NCI-H1092 (cell line): ENCODE measurements at places on chromosomes 7 and 10.

DNA sequence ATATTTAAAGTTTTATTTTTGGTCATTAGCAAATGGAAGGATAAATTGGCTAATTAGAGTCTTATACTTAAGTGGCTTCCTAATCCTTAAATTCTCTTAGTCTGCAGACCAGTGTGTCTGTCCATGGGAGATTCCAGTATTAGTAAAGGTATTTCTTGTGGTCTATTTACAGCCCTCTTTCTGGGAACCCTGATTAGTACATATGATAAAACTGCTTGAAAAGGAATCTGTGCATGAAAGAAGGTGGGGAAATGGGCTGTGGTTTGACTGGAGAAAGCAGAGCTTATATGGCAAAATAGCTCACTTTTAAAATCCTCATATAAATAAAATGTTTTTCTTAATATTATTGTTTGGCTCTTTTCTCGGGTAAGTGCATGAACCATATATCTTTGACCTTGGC, 124.5 kb upstream of the RHOBTB1 start:
- no peak for DNase-seq

GRCh38 chr10:66680886-66681285, 244.9 kb upstream of the LRRTM3 start:
- no peak for DNase-seq

- no peak for DNase-seq
Observed at GRCh38 chr7:33639552-33640197, 265.7 kb upstream of the BMPER start.

- DNase-seq: no peak
Observed at GRCh38 chr10:30438021-30438850, 4.3 kb downstream of the MAP3K8 start.

- peak; percentile 74 for DNase-seq
Observed at GRCh38 chr7:105655500-105656380, 74.4 kb upstream of the EFCAB10 start.

- DNase-seq: no peak
Observed at GRCh38 chr10:121648059-121648458, 49.8 kb upstream of the FGFR2 start.

- no peak for DNase-seq
Observed at GRCh38 chr10:75739414-75740143, 308.2 kb downstream of the LRMDA start.

DNA sequence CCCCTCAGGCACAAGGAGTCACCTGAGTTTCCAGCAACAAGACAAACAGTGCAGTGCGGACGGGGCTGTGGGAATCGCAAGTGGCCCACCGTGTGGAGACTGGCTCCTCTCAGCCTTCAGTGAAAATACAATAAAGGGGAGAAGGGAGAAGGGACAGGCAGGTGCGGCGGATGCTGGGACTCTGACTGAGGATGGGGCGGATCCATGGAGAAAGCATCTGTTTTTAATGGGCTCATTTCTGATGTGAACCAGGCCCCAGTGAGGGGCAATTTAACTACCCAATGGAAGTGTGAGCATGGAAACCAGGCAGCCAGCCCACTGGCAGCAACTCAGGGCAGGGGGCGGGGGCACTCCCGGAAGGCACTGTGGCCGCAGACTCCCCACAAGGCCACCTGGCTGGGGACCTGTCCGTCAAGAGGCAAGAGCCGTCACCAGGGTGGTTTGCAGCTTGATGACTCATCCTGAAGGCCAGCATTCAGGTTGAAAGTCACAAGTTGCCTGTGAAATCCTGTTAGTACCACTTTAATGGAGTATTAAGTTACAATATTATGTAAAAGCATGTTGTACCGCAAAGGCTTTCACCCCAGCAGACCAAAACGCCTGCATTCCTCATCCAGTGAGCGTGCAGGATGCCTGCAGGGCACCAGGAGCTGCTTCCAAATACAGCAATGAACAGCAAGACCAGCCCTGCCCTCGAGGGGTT, 476.4 kb downstream of the PTPRN2 start:
- DNase-seq: no peak

GRCh38 chr7:132836746-132837145, 245.1 kb downstream of the CHCHD3 start:
- no peak for DNase-seq

- DNase-seq: no peak
Observed at GRCh38 chr10:46558392-46559185, 2.1 kb upstream of the GPRIN2 start.

DNA sequence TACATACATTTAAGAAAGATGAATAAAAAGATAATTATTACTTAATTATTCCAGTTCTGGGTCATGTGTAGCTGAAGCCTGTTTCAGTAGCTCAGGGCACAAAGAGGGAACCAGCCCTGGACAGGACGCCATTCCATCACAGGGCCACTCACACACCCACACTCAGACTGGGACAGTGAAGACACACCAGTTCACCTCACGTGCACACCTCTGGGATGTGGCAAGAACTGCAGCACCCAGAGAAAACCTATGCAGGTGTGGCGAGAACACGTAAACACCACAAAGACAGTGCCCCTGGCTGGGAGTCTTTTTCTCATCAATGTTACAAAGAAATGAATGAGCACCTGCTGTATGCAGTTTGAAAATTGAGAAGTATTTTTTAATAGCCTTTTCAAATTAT, 1.6 kb upstream of the IDI1 start:
- no peak for DNase-seq

DNA sequence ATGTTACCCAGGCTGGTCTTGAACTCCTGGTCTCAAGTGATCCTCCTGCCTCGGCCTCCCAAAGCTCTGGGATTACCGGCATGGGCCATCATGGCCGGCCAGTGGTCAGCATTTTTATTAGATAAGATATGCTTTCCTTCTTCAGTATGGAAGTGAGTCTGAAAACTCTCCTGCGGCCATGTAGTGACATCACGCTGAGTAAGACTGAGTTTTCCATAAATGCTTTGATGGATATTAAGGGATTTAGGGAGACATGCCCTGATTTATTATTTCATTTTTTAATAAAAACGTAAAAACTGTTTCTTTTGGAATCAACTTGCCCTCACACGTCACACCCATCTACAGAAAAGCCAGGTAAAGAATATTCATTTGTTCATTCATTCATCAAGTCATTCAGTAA, 48.4 kb downstream of the DYNC1I1 start:
- no peak for DNase-seq

GRCh38 chr10:109412353-109412752, 511.0 kb downstream of the XPNPEP1 start:
- DNase-seq: no peak

DNA sequence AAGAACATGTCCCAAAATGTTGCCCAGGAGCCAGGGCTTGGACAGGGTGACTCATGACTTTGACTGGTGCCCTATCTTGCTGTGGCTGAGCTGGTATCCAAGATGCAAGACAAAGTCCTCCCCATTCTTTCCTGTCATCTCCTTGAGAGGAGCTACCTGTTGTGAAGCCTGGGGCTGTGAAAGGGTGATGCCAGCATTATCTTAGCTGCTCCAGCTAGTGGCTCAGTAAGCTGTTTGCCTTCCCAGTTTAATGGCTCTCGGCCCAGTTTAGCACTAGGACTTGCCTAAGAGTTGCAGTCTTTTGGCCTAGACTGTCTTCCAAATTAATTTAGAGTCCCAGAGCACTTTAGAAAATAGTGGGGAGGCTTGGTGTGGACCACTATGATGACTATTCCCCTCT, 424.3 kb upstream of the NRG3 start:
- DNase-seq: no peak

GRCh38 chr7:19011212-19011611, 106.2 kb downstream of the TWIST1 start:
- no peak for DNase-seq

- peak; percentile 82 for DNase-seq
Observed at GRCh38 chr7:8217200-8218068, 44.5 kb downstream of the ICA1 start.

DNA sequence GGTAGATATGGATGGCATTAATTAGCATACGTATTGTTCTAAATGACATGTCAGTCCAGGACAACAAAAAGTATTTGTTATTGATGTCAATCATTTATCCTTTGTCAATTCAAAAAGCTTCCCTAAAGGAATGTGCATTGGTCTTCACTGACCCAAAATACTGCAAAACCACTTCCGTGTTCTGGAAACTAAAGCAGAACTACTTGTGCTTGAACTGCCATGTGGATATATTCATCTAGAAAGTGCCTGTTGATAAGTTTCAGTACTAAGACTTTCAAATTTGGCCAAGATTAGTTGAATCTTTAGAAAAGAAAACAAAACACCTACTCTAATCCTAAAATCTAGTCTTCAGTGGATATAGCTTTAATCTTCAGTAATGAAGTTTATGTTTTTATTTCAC, 242.1 kb upstream of the PPP1R3A start:
- no peak for DNase-seq

DNA sequence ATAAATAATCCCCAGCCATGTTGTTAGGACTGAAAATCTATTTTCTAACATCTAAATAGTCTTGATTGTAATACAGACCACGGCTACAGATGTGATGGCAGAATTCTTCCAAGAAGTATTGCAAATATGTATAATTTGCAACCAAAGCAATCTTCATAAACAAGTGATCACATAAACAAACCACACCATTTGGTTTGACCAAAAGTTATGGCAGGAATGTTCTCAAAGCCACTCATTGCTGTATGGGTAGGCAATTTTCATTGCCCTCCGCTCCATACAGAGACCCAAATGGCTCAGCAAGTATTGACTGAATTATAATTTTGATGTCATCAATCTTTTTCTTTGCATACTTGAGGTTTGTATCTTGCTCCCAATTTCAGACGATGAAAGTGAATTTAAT, 19.0 kb upstream of the RHOBTB1 start:
- no peak for DNase-seq

- no peak for DNase-seq
Observed at GRCh38 chr7:110857106-110857505, 233.8 kb upstream of the LRRN3 start.

GRCh38 chr7:42237811-42238541, 967 bp upstream of the GLI3 start:
- DNase-seq: no peak

DNA sequence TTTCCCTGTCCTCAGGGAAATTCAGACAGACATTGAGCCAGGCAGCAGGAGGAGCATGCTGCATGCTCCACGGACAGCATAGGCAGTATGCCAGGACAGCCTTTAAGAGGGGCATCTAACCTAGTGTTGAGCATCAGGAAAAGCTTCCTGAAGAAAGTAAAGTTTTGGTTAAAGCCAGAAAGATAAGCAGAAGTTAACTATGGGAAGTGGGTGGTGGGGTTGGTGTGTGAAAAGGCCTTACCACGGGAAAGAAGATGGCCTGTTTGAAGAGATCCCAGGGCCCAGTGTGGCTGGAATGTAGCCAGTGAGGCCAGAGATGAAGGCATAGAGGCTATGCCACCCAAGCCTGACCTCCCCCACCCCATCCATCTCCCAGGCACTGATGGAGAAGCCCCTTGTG, 102.4 kb upstream of the PLXNA4 start:
- DNase-seq: no peak

DNA sequence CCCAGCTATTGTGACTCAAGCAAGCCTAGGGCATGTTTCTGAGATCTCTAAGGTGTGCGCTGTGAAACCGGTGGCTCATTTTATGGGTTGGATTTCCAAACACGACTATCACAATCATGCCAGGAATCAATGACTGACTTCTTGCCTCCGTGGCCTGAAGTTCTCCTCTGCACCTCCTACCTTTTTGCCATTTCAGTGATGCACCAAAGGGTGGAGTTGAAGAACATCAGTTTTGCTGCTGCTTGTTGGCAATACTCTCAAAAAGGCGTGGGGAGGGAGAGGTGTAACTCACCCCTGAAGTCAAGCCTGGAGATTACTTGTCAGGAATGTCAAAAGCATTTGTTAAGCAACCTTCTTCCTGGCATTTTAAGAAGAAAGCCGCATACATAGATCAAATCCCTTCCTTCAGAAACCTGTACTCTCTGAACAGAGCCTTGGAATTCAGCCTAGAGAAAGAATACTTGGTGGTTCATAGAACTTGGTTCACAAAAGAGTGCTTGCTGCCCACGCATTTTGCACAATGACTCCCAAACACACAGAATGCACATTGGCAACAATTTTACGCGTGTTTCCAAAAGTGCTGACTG, 41.0 kb downstream of the KIAA1217 start:
- DNase-seq: no peak

- DNase-seq: no peak
Observed at GRCh38 chr7:12907774-12908173, 220.3 kb downstream of the ARL4A start.

GRCh38 chr7:19705663-19706062, 3.2 kb downstream of the POLR1F start:
- no peak for DNase-seq

DNA sequence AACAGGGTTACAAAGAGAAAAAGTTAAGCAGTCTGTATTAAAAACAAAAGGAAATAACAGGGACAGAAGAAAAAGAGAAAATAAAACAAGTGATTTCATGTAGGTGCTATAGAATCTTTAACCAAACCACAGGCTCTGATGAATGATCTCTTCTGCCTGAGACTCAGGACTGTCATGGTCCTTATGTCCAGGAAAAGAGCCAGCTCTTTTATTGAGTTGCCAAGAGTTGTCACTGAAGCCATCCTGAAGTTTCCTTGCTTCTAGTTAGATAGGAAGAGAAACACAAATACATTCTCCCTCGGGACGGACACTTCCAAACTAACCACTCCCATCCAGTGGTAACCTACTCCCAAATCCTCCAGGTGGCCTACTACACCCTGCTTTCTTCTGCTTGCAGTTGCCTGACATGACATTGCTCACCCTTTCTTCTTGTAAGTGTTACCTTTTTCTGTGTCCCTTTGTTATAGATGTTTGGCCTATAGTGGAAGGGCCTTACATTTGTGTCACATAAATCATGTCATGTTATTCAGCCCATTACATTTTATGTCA, 346.7 kb downstream of the NRG3 start:
- DNase-seq: no peak

GRCh38 chr10:22690158-22690557, 24.2 kb downstream of the PIP4K2A start:
- no peak for DNase-seq

DNA sequence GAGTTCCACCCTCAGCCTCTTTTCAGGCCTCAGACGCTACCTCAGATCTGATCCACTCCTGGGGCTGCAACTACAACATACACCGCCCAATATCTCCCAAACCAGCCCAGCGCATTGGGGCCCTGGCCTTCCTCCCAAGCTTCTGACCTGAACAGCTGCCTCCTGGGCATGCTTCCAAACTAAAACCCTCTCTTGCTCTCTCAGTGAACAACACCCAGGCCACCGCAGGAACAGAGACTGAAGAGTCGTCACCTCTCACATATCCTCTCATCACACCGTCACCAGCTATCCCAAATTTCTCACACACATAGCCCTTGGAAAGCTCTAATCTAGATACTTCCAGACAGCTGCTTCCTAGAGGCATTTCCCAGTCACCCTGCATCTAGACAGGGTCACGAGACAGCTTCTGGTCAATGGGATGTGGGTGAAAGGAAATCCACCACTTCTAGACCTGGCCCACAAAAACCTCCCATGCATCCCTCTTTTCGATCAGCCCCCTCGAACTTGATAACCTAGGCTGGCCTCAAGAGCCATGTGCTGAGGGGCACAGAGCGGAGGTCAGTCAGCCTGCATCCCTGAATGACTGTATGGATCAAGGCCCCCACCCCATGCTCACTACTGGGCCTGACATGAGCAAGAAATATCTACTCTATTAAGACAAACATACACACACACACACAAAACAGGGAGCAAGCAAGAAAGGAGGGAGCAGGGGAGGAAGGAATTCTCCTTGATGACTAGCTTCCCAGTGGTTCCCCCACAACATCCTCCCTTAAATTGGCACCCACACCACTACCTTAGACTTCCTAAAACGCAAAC, 1.8 kb downstream of the PARP12 start:
- DNase-seq: peak; percentile 82
